ENCODE measurements at places on chromosomes 13 and 19.
A peak's percentile ranks its signal among the peaks of the same experiment; 100 is the strongest.

DNA sequence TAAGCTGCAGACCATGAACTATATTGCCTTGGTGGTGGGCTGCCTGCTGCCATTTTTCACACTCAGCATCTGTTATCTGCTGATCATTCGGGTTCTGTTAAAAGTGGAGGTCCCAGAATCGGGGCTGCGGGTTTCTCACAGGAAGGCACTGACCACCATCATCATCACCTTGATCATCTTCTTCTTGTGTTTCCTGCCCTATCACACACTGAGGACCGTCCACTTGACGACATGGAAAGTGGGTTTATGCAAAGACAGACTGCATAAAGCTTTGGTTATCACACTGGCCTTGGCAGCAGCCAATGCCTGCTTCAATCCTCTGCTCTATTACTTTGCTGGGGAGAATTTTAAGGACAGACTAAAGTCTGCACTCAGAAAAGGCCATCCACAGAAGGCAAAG lies 53.7 kb downstream of the CYSLTR2 start:
- no peak for DNase-seq

DNA sequence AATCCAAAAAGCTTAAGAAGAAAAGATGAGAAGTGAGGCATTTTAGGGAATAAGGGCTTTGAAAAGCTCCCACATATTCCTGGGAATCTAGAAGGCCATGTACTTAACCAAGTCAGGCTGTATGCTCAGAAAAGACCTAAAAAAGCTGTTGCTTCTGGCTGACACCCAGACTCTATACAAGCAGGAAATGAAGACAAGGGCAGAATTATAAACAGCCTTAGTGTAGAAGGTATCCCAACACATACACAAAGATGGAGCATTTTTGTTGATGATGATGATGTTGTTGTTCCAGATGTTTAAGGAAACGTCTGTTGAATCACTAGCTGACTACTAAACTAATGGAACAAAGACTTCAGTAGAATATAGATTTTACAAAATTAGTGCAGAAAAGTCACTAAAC lies 26.1 kb upstream of the N4BP2L1 start:
- DNase-seq = no peak

DNA sequence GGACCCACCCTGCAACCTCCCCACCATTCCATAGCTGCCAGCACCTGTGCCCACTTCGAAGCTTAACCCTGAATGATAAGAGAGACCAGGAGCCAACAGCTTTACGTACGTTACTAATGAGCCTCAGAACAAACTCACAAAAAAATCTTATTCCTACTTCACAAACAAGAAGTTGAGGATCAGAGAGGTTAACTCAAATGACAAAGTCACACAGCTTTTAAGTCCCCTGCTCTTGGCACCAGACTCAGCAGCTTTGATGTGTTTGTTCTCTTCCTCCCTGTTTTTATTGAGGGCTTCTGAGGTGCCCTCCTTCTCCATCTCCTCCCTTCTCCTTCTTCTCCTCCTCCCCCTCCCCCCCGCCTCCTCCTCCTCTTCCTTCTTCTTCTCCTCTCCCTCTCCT lies 115.4 kb downstream of the ZDHHC20 start:
- no peak for DNase-seq

GRCh38 chr19:30280018-30280417 lies 92.2 kb upstream of the ZNF536 start:
- DNase-seq = no peak

- peak; percentile 32 for DNase-seq
These were observed 1.8 kb downstream of the FGF14 start for GRCh38 chr13:102399791-102400674.

DNA sequence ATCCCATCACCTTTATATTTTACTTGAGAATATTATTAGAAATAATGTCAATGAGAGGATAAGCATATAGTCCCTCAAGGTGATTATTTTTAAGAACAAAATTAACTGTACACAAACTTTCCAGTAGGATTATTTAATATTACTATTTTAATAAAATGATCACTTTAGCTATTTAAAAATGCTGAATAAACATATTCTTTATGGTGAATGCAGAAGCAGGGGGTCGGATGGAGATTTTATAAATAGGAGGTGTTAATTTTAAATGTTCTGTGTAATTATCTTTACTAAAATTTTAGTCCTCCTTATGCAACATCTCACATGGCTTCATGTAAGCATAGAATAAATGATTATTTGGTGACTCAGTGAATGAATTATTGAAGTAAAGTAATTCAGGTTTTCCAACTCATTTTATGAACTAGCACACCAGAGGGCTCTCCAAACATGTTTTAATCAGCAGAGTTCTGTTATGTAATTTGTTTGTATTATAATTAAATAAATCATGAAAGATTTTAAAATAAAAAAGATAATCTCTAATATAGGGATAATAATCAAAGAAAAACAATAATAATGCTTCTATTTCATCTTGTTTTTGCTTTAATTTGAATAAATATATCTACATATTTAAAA lies 1635.2 kb downstream of the EFNB2 start:
- no peak for DNase-seq

- DNase-seq = no peak
These were observed 819.5 kb downstream of the DIAPH3 start for GRCh38 chr13:59343993-59344822.

DNA sequence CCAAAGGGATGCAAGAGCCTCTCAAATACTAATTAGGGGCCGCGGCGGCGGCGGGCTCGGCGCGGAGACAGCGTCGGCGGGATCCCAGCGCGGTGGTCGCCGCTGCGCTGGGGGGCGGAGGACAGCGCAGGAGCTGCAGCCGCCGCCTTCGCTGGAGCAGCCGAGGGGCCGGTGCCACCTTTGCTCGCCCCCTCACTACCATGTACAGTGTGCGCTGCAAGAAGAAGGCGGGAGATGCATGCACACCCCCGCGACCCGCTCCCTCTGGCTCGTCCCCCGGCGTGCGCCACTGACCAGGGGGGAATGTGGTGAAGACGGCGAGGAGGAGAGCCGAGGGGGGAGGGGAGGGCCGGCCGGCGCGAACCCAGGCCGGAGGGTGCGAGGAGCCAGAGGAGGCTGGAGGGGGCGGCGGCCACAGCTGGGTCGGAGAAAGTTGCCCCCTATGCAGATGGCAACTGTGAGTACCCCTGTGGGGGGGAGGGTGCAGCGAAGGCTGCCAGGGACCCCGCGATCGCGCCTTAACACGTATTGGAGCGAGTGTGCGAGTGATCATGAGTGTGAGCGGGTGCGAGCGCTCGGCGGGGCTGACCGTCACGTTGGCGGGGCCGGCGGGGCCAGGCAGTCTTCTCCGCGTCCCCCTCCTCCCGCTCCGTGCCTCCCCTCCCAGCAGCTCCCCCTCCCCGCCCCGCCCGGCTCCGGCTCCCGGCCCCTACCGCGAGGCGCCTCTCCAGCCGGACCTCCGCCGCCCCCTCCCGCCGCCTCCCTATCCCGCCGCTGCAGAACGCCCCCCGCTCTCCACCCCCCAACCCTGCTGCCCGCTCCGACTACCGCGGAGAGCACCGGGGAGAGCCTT lies 808 bp downstream of the SLITRK5 start:
- DNase-seq = no peak

DNA sequence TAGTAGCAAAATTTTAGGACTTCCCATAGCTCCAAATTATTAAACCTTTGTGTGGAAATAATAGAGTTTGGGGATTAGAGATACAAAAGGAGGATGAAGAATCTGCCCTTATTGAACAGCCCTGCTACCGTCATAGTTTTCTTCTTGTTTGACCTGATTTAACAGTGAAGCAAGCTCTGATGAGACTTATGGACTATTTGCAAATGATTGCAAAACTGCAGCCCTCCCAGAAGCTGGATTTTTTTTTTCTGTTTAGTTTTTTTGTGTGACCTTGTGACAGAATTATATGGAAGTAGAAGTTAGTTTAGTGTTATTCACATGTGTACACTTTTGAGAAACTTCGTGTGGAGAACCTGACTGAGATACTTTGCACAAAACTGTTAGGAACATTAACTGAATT lies 267.8 kb downstream of the KCNRG start:
- DNase-seq = no peak

DNA sequence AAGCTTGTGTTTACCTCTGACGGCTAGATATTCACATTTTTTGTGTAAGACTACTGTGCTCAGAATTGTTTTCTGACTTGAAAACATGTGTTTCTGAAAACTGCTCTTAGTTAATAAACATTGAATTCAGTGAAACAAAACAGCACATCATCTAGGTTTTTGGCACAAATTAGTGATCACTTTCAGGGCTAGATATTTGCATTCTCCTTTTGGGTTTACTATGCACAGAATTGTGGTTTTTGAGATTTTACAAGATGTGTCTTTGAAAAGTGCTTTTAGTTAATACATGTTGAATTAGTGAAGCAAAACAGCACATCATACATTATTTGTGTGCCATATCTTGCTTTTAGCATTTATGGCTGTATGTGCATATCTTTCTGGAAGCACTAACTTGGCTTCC lies 8.2 kb upstream of the PARP4 start:
- DNase-seq = no peak

DNA sequence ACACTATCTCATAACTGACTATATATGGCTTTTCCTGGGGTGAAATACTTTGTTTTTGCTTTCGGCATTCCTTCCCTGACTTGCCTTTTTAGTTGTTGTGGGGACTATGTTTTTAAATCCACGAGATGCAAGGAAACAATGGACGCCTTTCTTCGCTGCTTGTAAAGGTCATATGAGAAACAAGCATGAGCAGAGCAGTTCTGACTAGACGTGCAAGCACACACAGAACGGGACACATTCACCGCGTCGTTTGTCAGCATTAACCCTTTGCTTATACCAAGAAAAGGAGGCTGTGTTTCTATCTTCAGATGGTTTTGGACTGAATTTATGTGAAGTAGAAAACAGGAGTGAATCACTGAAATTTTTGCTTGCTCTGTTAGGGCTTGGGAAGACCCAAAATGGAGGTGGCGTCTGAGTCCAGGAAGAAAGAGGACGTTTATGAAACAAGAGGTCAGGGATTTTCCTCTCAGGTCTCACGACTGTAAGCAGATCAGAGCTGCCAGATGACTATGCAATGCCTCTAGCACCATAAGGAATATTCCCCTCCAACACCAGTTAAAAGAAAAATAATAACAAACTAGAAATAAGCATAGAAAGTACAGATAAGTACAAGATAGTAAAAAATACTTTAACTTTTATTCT lies 358.9 kb downstream of the DLEU7 start:
- DNase-seq = no peak

GRCh38 chr13:65091031-65091430 lies 2139.1 kb downstream of the PCDH9 start:
- no peak for DNase-seq

All from T-helper 2 cell (primary cell).